ENCODE measurements at places on chromosomes 4 and X. TPM values are rescaled to one million over a fixed set of nuclear protein-coding genes. Genes with fewer than 3 reads are reported as not detected.

Gene PGAM4
- total RNA-seq, result not detected

Gene TRIM2
- 42.0 TPM for total RNA-seq

Gene UGT2A3
- 0.11 TPM for total RNA-seq

Gene MAGEA2
- total RNA-seq, result 9.2 TPM

Gene SYP
- total RNA-seq, result 7.0 TPM

Gene TRIM61
- 2.8 TPM for total RNA-seq

Gene AMOT
- total RNA-seq, result 8.0 TPM

Gene TMEM128
- total RNA-seq, result 25.4 TPM

Gene CT45A2
- not detected for total RNA-seq

Gene PFKFB1
- total RNA-seq, result 1.1 TPM

Gene REST
- 75.1 TPM for total RNA-seq

Gene MAGEB2
- 0.23 TPM for total RNA-seq
